Heart left ventricle (tissue), 16 donors: ENCODE measurements at places on chromosomes 5 and 9. TPM values are rescaled to one million over a fixed set of nuclear protein-coding genes. Genes with fewer than 3 reads are reported as not detected.

DOLK gene
- polyA plus RNA-seq = 15.6 TPM

DNA sequence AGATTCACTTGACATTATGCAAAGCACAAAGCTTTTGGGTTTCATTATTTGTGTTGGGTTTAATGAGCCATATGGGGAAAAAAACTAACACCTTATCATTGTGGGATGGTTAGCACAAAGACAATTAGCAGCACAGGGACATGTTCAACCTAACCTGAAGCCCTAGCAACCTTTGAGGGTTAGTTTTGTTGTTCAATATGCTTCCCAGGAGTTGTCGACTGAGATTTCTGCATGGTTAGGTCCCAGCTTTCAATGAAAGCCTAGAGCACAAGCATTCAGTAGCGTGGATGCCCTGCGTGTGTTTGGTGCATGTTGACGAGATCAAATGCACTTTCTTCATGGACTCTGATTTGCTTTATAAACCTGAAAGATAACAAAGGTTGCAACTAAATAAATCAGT lies 565.2 kb upstream of the TLE4 start:
- H3K27me3 ChIP-seq = no peaks in the 10 kb centered on the region
- H3K36me3 ChIP-seq = no peaks in the 10 kb centered on the region
- no peaks in the 10 kb centered on the region for H3K4me1 ChIP-seq
- no peak overlapping the region for H3K4me3 ChIP-seq
- H3K27ac ChIP-seq = no peak overlapping the region
- DNase-seq = no peak

DNA sequence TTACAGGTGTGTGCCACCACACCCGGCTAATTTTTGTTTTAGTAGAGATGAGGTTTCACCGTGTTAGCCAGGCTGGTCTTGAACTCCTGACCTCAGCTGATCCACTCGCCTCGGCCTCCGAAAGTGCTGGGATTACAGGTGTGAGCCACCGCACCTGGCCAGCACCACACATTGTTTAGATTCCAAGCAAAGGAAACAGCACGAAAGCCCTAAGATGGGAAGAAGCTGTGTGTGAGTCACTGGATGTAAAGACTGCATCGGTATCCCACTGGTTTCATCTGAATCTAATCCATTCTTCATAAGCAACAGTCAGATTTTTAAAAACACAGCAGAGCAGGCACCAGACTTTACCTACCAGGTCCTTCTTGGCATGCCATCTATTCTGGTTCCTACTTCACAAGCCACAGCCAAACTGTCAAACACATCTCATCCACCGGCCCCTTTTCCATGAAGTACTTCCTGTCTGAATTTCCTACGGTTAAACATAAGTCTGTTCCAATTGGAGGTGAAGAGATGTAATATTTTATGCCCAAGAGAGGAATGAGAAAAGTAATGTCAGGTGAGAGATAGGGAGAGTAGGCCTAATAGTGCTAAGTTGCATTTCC lies 17.4 kb downstream of the UBTD2 start:
- H3K4me3 ChIP-seq = no peak overlapping the region
- DNase-seq = no peak
- H3K4me1 ChIP-seq = peaks cover 35% of the 10 kb centered on the region
- no peaks in the 10 kb centered on the region for H3K27me3 ChIP-seq

DNA sequence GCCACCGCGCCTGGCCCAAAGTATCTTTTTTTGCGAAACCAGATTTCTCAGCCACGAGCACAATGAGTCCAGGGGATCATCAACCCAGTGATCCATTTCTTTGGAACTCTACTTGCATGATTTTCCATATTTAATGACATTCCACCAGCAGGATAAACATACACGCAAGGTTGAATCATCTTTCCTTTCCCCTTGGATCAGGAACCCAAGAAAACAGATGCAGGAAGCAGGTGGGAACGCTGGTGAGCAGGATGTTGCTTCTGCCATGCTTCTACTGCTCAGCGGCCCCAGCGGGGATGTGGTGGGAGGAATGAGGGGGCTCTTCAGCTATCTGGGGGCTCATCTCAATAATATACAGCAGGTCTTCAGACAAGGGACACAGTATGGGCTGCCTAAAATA lies 118.2 kb downstream of the SEC61B start:
- no peak overlapping the region for H3K27ac ChIP-seq
- DNase-seq = no peak
- H3K4me3 ChIP-seq = no peak overlapping the region
- H3K27me3 ChIP-seq = no peaks in the 10 kb centered on the region

DNA sequence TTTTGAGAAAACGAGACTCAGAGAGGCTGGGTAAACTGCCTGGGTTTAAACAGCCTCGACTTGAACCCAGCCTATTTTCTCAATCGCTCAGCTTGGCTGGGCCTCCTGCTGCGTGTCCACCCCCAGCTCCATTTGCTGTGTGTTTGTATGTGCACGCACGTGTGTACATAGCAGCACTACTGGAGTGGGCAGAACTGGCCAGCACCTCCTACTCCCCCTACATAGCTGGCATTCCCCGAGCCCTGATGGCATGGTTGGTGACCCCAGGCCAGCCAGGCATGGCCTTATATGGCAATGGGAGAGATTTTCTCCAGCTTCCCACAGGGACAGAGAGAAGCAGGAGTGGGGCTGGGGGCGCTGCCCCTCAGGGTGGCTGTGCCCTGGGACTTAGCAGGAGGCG lies 4.1 kb downstream of the AIF1L start:
- H3K4me1 ChIP-seq = peaks cover 14% of the 10 kb centered on the region
- H3K4me3 ChIP-seq = no peak overlapping the region
- peaks cover 9% of the 10 kb centered on the region for H3K27me3 ChIP-seq
- no peak for DNase-seq

- peaks cover 49% of the 10 kb centered on the region for H3K36me3 ChIP-seq
- H3K27ac ChIP-seq = no peak overlapping the region
- H3K4me3 ChIP-seq = no peak overlapping the region
- H3K4me1 ChIP-seq = peaks cover 13% of the 10 kb centered on the region
- no peak for DNase-seq
Measured at GRCh38 chr9:91297306-91297705, 64.4 kb downstream of the AUH start.

PKD2L2 gene
- polyA plus RNA-seq = not detected

DNA sequence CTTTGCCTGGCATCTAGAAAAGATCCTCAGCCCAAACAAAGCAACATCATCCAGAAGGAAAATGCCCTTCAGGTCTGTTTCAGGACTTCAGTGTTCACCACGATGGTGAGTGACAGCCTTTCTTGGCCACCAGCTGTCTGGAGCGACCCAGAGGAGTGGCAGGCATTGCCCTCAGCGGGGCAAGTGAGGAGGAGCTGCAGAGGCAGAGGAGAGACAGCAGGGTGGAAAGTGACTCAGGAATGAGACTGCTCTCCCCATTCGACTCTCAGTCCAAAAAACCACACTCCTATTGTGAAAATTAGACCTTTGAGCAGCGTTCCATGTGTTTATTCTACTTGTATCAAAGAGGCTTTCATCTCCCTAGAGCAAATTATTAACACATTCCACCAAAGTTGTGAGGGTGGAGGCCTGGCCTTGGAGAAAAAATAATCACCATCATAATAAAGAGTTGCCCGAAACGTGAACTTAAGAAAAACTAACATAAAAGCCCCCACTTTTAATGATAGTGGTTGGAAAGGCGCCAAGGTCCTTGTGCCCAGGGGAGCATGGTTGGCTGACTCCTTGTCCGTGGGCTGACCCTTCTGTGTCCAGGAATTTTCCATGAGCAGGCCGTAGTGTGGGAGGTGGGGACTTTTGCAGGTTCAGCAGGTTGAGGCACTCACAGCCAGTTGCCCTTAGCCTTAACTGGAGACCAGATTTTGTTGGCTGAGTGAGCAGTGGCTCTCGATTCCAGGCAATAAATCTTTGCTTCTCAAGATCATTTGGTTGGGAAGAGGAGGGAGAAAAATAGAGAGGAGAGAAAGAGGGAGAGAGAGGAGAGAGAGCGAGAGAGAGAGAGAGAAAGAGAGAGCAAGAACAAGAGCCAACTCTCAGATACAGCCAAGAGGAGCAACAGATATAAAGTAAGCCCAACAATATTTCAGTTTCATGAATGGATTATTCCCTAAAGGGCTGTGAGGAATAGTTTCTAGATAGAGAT lies 125.9 kb upstream of the ANKRD55 start:
- no peaks in the 10 kb centered on the region for H3K27me3 ChIP-seq
- DNase-seq = no peak
- H3K4me3 ChIP-seq = no peak overlapping the region
- H3K36me3 ChIP-seq = no peaks in the 10 kb centered on the region
- peak overlapping the region; percentile 9 for H3K27ac ChIP-seq

WDR31 gene
- 7.0 TPM for polyA plus RNA-seq

SGCD gene
- polyA plus RNA-seq = 17.4 TPM

DNA sequence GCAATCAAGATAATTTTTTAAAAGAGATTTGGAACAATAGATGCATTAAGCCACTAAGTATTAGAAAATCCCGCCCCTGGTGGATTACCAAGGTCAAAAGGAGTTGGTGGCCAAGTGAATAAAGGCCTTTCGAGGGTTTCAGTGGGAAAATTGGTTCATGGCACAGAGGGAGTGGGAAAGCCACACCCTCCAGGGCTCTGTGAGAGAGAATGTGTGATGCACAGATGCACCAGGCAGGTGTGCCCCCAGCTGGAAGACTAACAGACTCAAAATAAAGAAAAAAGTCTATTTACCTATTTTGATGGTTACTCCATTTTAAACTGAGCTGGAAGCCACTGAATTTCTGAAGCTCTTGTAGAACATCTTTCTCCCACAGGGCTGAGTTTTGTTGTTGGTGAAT lies 278.0 kb downstream of the DRD1 start:
- no peaks in the 10 kb centered on the region for H3K36me3 ChIP-seq
- no peak overlapping the region for H3K27ac ChIP-seq
- H3K27me3 ChIP-seq = no peaks in the 10 kb centered on the region
- no peak overlapping the region for H3K4me3 ChIP-seq

GRCh38 chr9:32587901-32588300 lies 14.9 kb upstream of the NDUFB6 start:
- H3K4me1 ChIP-seq = no peaks in the 10 kb centered on the region
- DNase-seq = no peak
- no peaks in the 10 kb centered on the region for H3K36me3 ChIP-seq
- H3K27me3 ChIP-seq = no peaks in the 10 kb centered on the region
- no peak overlapping the region for H3K4me3 ChIP-seq
- no peak overlapping the region for H3K27ac ChIP-seq

DNA sequence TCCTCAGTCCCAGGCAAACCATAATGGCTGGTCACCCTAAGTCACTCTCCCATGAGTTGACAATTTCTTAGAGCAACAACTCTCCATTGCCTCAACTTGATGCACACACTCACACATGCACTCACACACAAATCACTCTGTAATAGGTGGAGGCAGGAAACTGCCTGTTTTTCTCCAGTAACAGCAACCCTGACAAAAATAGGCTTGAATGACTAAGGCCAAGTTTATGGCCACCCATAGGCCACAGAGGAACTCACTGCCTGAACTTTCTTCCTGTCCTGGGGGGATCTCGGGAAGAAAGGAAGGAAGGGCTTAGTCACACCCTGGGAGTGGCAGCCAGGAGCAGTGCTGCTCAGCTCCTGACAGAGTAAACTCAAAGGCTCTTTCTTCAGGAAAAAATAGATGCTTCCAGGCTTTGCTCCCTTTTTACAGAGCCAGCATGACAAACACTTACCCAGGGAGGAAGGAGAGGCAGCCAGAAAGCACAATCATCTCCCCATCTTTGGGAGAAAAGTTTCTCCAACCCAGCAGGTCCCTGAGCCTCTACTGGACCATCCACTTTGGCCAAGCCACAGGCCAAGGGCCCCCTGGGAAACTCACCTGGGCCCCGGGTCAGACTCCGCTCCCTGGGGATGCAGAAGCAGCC lies 368 bp downstream of the SH3TC2 start:
- peaks cover 61% of the 10 kb centered on the region for H3K4me1 ChIP-seq
- H3K36me3 ChIP-seq = no peaks in the 10 kb centered on the region
- H3K27me3 ChIP-seq = no peaks in the 10 kb centered on the region
- no peak overlapping the region for H3K4me3 ChIP-seq
- DNase-seq = peak; percentile 69
- peak overlapping the region; percentile 63 for H3K27ac ChIP-seq

- no peaks in the 10 kb centered on the region for H3K4me1 ChIP-seq
- no peaks in the 10 kb centered on the region for H3K36me3 ChIP-seq
- H3K4me3 ChIP-seq = no peak overlapping the region
- no peaks in the 10 kb centered on the region for H3K27me3 ChIP-seq
- DNase-seq = no peak
Measured at GRCh38 chr5:111967463-111967862, 210.5 kb upstream of the NREP start.

IER5L gene
- polyA plus RNA-seq = 2.8 TPM

DNA sequence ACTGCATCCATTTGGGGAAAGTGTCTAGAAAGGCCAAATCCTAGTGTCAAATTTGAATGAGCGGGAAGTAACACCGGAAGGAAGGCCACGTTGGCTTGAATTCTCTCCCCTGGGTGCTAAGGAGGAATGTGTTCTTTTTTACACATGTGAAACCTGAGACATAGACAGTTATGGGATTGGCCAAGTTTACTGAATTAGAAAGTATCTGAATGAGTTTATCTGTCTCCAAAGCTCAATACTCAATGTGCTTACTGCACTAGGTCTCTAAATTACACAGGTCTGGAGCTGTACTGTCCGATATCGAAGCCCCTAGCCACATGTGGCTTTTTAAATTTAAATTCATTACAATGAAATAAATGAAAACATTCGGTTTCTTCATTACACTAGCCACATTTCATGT lies 6.0 kb downstream of the DMRT1 start:
- no peaks in the 10 kb centered on the region for H3K36me3 ChIP-seq
- H3K27ac ChIP-seq = no peak overlapping the region

DNA sequence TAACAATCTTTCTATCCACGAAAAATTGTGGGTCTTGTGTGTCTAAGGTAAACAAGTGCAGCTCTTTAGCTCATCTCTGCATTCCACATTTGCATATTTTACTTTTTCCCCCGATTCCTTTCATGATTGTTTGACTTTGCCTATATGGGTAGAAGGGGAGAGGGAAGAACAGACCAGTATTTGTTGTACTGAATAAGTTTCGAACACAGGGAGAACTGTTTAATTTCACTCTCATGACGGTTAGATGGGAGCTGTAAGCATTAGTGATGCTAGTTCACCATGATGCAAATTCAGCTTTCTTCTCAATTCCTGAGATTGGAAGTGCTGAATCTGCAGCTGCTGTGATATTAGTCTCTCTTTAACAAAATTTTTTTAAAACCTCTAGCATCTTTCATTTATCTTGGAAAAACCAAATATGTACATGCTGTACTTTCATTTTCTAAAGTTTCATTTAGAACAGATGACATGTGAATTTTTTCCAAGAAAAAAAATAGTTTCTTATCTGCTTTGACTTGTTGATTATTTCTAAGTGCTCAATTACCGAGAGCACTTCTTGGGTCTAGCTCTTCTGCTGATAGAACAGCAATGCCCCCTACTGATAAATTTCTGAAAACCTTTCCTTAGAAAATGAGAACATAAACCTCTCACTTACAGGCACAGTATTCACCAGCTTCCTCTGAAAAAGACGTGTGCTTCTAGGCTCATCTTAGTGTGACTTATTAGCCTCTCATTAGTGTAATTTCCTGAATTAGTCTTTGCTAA lies 149.5 kb downstream of the BAAT start:
- no peak for DNase-seq
- H3K27me3 ChIP-seq = no peaks in the 10 kb centered on the region

DNA sequence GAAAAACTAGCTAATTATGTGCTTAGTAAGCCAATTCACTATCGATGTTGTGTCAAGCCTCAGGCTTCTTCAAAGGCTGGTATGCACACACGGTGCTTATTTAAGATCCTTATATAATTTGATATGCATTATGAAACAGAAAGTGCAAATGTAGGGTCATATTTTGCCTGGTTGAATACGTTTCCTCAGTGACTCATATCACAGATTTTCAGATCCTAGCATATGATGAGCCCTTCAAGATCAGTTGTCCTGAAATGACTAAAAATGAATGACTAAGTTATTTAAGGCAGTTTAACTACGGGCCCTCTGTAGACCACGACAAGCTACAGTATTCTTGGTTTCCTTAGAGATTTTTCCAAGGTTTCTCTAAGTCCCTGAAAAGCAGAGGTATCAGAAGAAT lies 778.3 kb downstream of the PRELID2 start:
- H3K27me3 ChIP-seq = no peaks in the 10 kb centered on the region
- no peaks in the 10 kb centered on the region for H3K36me3 ChIP-seq
- H3K4me3 ChIP-seq = no peak overlapping the region
- no peak for DNase-seq
- no peak overlapping the region for H3K27ac ChIP-seq
